ENCODE measurements at places on chromosomes 5 and 9.

- DNase-seq, result no peak
Measured at GRCh38 chr5:145375521-145375920, 459.6 kb downstream of the PRELID2 start.

GRCh38 chr9:6078382-6079105, 63.1 kb upstream of the RANBP6 start:
- DNase-seq, result no peak

- no peak for DNase-seq
Measured at GRCh38 chr5:155064580-155064979, 51.0 kb downstream of the KIF4B start.

GRCh38 chr5:79305706-79306105, 69.8 kb downstream of the JMY start:
- DNase-seq, result no peak

DNA sequence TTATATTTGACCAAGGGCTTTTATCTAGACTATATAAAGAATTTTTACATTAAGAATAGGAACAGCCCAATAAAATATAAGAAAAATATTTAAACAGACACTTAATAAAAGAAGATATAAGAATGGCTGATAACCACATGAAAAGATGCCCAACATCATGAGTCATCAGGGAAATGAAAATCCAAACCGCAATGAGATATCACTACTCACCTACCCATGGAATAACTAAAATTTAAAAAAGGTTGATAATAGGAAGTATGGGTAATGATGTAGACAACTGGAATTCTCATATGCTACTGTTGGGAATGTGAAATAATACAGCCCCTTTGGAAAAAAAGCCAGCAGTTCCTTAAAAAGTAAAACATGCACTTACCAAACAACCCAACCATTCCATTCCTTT, 206.9 kb upstream of the PCSK5 start:
- DNase-seq, result no peak

- no peak for DNase-seq
Measured at GRCh38 chr5:157088342-157088990, 20.4 kb downstream of the HAVCR2 start.

GRCh38 chr5:67178085-67178484, 18.5 kb downstream of the CD180 start:
- no peak for DNase-seq

DNA sequence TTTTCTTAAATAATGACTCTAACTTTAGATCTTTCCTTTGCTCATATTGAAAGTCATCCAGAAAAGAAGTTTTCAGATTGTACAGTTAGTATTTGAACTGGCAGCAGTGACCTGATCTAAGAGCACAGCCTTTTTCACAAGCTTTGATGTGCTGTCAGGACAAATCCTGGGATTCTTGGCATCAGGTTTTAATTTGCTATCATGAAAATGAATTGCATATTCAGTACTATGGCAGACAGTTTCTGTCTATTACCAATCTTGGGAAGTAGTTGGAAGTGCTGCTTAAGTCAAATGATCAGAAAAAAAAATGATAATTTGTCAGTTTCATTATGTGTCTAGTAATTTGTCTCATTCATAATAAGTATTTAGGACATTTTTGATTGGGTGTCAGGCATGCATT, 925.6 kb upstream of the ARRDC3 start:
- DNase-seq, result no peak

Measured in activated CD4-positive, alpha-beta T cell treated with anti-CD3 and anti-CD28 coated beads, Interleukin-2, amount 50 U/mL, for 48 hours (primary cell).